ENCODE measurements at places on chromosomes 4 and X.

DNA sequence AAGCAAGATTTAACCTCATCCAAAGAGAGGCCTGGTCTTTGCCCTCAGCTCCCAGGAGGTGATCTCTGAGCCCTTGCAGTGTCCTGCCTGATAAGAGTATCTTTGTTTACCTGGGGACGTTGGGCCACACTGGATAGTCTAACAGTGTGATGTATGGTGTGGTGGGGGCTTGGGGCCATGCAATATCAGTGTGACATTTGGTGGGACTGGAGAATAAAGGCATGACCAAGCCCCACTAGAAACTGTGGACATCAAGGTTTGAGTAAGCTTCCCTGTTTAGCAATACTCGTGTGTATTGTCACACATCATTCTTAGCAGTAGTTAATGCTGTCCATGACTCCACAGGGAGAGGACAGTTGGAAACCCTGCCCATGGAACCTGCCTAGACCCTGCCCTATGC is 34.4 kb downstream of the BBS12 start:
- peaks cover 39% of the 10 kb centered on the region for H3K4me1 ChIP-seq
- H3K27ac ChIP-seq: peak overlapping the region; percentile 98

DNA sequence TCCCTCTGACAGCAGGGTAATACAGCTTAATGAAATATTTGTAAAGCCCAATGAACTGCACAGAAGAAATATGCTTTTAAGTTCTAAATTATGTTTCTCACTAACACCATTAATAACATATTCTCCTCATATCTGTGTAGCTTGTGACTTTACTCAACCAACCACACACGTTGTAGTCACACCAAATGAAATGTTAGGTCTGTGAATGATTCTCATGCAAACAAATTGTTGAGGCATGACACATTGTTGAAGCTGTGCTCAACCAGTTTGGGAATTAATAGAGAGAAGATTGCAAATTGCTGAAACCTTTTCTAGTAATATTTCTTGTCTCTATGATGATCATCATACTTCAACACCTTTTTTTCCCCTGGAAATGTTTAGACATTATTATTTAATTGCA is 645.9 kb downstream of the PCDH7 start:
- no peaks in the 10 kb centered on the region for H3K27me3 ChIP-seq
- no peaks in the 10 kb centered on the region for H3K36me3 ChIP-seq
- DNase-seq: no peak
- H3K27ac ChIP-seq: no peak overlapping the region
- no peak overlapping the region for H3K4me3 ChIP-seq

DNA sequence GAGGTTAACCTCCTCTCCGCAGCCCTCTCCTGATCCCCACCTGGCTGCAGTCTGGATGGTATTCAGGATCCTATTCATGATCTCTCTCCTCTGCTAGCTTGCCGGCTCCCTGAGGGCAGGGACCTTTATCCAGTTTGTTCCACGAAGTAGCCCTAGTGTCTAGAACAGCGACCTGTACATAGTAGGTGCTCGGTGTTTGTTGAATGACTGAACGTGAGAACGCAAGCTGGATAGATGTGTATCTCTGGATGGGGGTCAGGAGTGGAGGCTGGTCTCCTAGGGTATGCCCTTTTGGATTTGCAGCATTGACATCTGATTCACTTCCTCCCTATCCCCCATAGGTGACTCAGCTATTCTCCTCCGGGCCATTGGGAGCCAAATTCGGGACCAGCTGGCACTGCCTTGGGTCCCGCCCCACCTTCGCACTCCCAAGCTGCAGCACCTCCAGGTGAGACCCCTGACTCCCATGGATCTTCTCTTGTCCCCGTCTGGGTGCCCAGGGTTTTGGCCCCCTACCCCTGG is 7.3 kb downstream of the CCDC22 start:
- DNase-seq: no peak
- H3K27ac ChIP-seq: no peak overlapping the region
- 0 out of 2 replicates have a peak, but pooled peaks cover 4% of the 10 kb centered on the region for H3K36me3 ChIP-seq
- H3K27me3 ChIP-seq: no peaks in the 10 kb centered on the region
- no peak overlapping the region for H3K4me3 ChIP-seq
- H3K4me1 ChIP-seq: no peaks in the 10 kb centered on the region

- H3K4me3 ChIP-seq: no peak overlapping the region
- no peak for DNase-seq
- no peaks in the 10 kb centered on the region for H3K4me1 ChIP-seq
- no peaks in the 10 kb centered on the region for H3K36me3 ChIP-seq
Measured at GRCh38 chr4:47972721-47973120, 43.8 kb downstream of the CNGA1 start.

GRCh38 chr4:8120501-8120900 is 38.1 kb downstream of the ABLIM2 start:
- H3K4me3 ChIP-seq: no peak overlapping the region
- no peaks in the 10 kb centered on the region for H3K27me3 ChIP-seq
- no peaks in the 10 kb centered on the region for H3K36me3 ChIP-seq
- no peaks in the 10 kb centered on the region for H3K4me1 ChIP-seq

DNA sequence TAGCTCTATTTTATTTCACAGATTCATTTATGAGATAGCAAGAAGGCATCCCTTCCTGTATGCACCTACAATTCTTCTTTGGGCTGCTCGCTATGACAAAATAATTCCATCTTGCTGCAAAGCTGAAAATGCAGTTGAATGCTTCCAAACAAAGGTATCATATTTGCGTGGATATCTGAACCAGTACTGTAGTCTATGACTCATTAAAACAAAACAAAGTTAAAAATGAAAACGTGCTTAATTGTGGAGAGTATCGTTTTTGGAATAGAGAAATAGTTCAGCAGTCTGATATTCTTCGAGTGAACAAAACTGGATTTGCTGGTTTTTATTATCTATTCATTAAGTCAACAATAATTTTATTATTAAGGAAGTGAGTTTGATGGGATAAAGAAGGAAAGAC is 6.3 kb downstream of the AFP start:
- H3K27ac ChIP-seq: no peak overlapping the region
- H3K36me3 ChIP-seq: no peaks in the 10 kb centered on the region
- DNase-seq: no peak
- no peaks in the 10 kb centered on the region for H3K4me1 ChIP-seq
- peaks cover under 1% of the 10 kb centered on the region for H3K27me3 ChIP-seq

- no peaks in the 10 kb centered on the region for H3K36me3 ChIP-seq
- no peak overlapping the region for H3K4me3 ChIP-seq
- H3K27me3 ChIP-seq: no peaks in the 10 kb centered on the region
- H3K27ac ChIP-seq: no peak overlapping the region
- DNase-seq: no peak
Measured at GRCh38 chrX:68932611-68933010, 103.8 kb downstream of the EFNB1 start.

DNA sequence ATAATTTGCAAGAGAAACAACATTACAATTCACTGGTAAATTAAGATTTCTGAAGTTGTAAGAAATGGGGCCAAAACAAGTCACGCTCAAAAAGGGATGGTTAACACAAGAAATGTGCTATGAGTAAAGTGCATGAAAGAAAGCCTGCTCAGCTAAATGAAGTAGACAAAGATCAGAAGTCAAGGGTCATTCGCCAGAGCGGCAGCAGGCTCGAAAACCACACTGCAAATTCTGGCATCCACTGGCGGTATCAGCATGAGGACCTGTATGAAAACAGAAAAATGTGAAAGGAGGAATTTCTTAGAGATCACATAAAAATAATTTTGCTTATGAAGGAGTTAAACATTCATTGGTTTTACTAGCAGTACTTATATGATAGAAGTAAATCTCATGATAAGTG is 49.6 kb downstream of the FBXL5 start:
- no peak for DNase-seq
- H3K36me3 ChIP-seq: peaks cover 39% of the 10 kb centered on the region
- no peaks in the 10 kb centered on the region for H3K4me1 ChIP-seq
- H3K27me3 ChIP-seq: no peaks in the 10 kb centered on the region

DNA sequence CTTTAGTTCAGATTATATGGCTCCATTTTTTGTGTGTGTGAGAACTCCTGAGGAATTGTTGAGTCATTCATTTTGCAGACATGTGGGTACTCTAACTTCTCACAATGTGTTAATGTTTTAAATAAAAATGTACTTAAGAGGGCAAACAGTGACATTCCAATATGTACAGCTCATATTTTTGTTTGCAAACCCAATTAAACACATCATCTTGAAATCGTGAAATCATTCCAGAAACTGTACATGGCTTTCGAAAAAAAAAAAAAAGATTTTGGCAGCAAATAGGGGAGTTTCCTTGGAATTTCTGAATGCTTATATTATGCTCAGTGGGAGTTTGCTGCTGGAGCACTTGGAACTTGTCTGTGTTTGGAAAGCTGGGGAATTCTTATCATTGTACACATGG is 85.0 kb downstream of the HPGD start:
- DNase-seq: no peak
- H3K4me1 ChIP-seq: peaks cover 14% of the 10 kb centered on the region
- no peak overlapping the region for H3K4me3 ChIP-seq
- H3K27ac ChIP-seq: peak overlapping the region; percentile 41
- H3K36me3 ChIP-seq: no peaks in the 10 kb centered on the region

GRCh38 chr4:77742054-77742453 is 77.1 kb downstream of the CNOT6L start:
- DNase-seq: no peak
- no peaks in the 10 kb centered on the region for H3K27me3 ChIP-seq
- H3K27ac ChIP-seq: no peak overlapping the region
- no peak overlapping the region for H3K4me3 ChIP-seq
- peaks cover 17% of the 10 kb centered on the region for H3K36me3 ChIP-seq

GRCh38 chr4:17736484-17736883 is 44.9 kb downstream of the FAM184B start:
- no peaks in the 10 kb centered on the region for H3K36me3 ChIP-seq
- H3K4me3 ChIP-seq: no peak overlapping the region
- H3K27me3 ChIP-seq: no peaks in the 10 kb centered on the region
- no peak overlapping the region for H3K27ac ChIP-seq

DNA sequence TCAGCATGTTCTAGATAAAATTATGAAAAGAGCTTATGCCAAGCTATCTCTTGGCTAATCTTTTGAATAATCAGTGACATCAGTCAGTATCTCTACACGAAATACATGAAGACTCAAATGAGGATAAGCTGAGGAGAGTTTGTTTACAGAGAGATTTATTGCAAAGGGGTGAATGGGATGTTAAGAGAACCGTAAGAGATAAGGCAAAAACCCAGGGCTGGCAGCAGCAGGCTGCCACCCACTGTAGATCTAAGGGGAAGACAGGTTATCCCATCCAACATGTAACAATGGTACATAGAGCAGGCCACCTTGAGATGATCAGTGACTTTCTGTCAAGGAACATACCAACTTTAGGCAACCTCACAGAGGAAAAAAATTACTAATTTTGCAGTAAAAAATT is 432.1 kb upstream of the NR3C2 start:
- no peak overlapping the region for H3K27ac ChIP-seq
- DNase-seq: no peak
- H3K27me3 ChIP-seq: no peaks in the 10 kb centered on the region
- no peaks in the 10 kb centered on the region for H3K36me3 ChIP-seq
- no peak overlapping the region for H3K4me3 ChIP-seq

DNA sequence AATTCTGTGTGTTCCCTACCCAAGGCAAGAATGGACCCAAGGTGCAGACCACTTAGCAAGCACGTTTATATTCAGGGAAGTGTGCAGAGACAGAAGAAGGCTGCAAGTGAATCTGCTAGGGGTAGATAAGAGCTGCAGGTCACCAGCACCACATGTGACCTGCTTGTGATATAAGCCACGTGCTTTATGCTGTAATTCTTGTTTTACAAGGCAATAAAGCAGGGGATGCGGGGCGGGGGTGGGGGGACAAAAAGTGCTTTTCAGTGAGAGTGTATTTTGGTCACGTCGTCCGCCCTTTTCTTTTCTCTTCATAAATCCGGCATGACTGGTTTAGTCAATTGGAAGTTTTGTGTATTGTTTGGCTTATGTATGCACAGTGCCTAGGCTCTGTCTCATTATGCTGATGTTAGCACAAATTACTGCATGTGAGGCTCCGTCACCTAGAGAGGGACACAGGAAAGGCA is 192.7 kb downstream of the RBMX2 start:
- H3K4me1 ChIP-seq: no peaks in the 10 kb centered on the region
- no peak overlapping the region for H3K27ac ChIP-seq
- DNase-seq: no peak

DNA sequence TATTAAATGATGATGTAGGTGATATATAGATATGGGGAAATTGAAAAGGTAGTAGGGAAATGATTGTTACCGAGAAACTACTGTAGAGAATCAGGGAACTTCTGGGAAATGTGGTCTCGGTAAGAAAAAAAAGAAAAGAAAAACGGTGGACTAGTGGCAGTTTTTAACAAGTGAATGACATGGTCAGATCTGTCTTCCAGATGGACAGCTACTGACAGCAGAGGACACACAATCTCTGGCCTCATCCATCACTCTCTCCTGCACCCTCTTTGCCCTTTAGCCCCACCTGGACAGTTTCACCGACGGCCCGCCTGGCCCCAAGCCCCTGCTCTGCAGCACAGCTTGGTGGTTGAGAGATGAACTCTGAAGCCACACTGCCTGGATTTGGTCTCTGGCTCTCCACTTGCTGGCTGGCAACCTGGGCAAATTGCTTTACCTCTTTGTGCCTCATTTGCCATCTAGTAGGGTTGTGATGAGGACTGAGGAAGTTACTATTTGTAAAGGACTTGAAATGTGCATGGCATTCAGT is 23.4 kb downstream of the RBM47 start:
- H3K27ac ChIP-seq: no peak overlapping the region
- no peak for DNase-seq
- no peak overlapping the region for H3K4me3 ChIP-seq
- H3K27me3 ChIP-seq: no peaks in the 10 kb centered on the region
- H3K4me1 ChIP-seq: no peaks in the 10 kb centered on the region

GRCh38 chr4:186105647-186106321 is 1.3 kb downstream of the FAM149A start:
- peak overlapping the region; percentile 46 for H3K4me3 ChIP-seq
- H3K4me1 ChIP-seq: no peaks in the 10 kb centered on the region
- no peak for DNase-seq
- H3K27ac ChIP-seq: no peak overlapping the region
- no peaks in the 10 kb centered on the region for H3K36me3 ChIP-seq

DNA sequence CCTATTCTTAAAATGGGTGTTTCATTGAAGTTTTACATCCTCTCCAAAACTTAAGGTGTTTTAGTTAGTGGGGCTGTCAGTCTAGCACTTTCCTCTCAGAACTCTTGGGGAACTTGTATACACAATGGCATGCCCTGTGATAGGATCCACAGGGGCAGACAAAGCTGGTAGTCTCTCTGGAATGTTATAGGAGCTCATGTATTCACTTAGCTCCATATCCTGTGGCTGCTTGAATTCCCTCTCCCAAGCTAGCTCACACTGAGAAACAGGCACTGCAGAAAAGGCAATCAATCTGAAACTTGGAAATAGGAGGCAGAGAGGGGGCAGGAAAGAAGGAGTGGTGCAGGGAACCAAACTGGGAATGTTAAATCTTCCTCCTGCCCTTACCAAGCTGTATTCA is 26.3 kb upstream of the ARMCX2 start:
- H3K4me1 ChIP-seq: no peaks in the 10 kb centered on the region
- no peak for DNase-seq
- no peaks in the 10 kb centered on the region for H3K27me3 ChIP-seq
- no peak overlapping the region for H3K27ac ChIP-seq
- no peaks in the 10 kb centered on the region for H3K36me3 ChIP-seq
